ENCODE measurements at places on chromosomes 12 and 14. TPM values are rescaled to one million over a fixed set of nuclear protein-coding genes. Genes with fewer than 3 reads are reported as not detected.

- no peak for DNase-seq
Observed at GRCh38 chr14:60838601-60839000, 104.0 kb downstream of the MNAT1 start.

- DNase-seq, result peak; percentile 76
Observed at GRCh38 chr14:24710403-24711112, 76.6 kb upstream of the GZMB start.

GRCh38 chr14:49953196-49953595 lies 60.3 kb downstream of the ARF6 start:
- DNase-seq, result no peak

- no peak for DNase-seq
Observed at GRCh38 chr14:68367536-68367935, 425.3 kb downstream of the ZFP36L1 start.

The LMNTD1 gene
- not detected for total RNA-seq

The KRT79 gene
- total RNA-seq, result not detected

GRCh38 chr12:26701604-26702215 lies 131.3 kb downstream of the ITPR2 start:
- no peak for DNase-seq

The RPL10L gene
- total RNA-seq, result not detected

GRCh38 chr14:100955201-100955600 lies 51.7 kb upstream of the RTL1 start:
- no peak for DNase-seq

The NPFF gene
- not detected for total RNA-seq
